ENCODE measurements at places on chromosomes 7 and 10. TPM values are rescaled to one million over a fixed set of nuclear protein-coding genes. Genes with fewer than 3 reads are reported as not detected.

Gene FAM107B
- total RNA-seq: 27.2 TPM

Gene AKR1D1
- total RNA-seq: not detected

Gene RPP30
- 41.9 TPM for total RNA-seq

Gene SCART1
- 2.1 TPM for total RNA-seq

Gene CFAP46
- total RNA-seq: 2.6 TPM

Data from pericardium fibroblast (primary cell).